ENCODE measurements at places on chromosomes 2 and 18.

- DNase-seq = no peak
These were observed 20.5 kb upstream of the BCL2L11 start for GRCh38 chr2:111100087-111100764.

GRCh38 chr2:147355706-147356105, 489.1 kb upstream of the ACVR2A start:
- DNase-seq = no peak

GRCh38 chr2:202639231-202639630, 4.5 kb downstream of the FAM117B start:
- no peak for DNase-seq

GRCh38 chr2:178499640-178500039, 19.4 kb downstream of the PLEKHA3 start:
- DNase-seq = no peak

DNA sequence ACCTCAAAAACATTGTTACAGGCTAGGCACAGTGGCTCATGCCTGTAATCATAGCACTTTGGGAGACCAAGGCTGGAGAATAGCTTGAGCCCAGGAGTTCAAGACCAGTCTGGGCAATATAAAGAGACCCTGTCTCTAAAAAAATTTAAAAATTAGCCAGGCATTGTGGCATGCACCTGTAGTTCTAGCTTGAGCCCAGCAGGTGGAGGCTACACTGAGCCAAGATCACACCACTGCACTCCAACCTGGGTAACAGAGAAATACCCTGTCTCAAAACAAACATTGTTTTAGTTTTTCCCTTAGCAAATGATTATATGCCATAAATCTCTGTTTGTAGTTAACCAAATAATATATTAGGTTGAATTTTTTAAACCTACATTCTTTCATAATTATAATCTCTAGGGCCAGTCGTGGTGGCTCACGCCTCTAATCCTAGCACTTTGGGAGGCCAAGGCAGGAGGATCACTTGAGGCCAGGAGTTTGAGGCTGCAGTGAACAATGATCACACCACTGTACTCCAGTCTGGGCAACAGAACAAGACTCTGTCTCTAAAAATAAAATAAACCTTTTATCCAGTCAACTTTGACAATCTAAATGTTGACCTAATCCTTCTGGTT, 13.3 kb upstream of the CYP20A1 start:
- DNase-seq = peak; percentile 35

GRCh38 chr2:143885461-143885860, 634.5 kb downstream of the ZEB2 start:
- DNase-seq = no peak

DNA sequence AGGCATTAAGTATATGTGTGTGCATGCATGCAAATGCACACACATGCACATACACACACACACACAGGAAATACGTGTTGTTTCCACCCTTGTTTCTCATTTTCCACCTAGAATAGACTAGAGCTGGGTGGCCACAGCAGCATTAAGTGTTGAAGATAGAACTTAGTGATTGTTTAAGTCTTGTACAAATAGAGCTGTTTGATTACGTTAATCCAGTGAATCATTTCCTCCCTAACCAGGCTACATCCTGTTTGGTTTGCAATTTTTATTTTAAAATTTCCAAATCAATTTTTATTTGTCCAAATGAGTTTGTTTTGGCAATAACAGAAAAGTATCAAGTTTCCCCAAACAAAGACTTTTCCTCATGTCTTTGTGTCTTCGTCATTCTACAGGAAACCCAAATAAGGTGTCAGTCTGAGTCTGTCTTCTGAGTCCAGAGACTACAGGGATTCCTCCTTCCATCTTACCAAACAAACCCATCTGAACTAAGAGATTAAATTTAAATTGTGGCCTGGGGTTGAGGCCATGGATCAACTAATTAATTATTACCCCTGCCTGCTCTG, 74.6 kb upstream of the GALNT5 start:
- no peak for DNase-seq

GRCh38 chr2:229252996-229253395, 18.1 kb downstream of the PID1 start:
- no peak for DNase-seq

DNA sequence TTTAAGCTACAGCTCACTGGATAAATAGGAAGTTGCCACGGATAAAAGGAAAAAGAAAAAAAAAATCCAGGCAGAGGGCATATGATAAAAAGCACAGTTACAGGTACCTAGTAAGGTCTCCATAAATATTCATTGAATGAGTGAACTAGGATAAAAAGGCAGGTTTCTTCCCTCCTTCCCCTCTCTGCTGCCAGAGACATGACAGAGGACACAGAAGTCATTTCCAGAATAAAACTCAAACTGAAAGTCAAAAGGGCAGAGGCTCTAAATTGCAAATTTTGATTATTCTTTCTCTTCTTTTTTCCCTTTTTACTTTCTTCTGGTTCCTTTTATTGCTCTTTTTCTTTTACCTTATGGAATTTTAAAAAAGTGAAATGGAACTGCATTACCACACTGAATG, 7.7 kb downstream of the CD302 start:
- DNase-seq = no peak

DNA sequence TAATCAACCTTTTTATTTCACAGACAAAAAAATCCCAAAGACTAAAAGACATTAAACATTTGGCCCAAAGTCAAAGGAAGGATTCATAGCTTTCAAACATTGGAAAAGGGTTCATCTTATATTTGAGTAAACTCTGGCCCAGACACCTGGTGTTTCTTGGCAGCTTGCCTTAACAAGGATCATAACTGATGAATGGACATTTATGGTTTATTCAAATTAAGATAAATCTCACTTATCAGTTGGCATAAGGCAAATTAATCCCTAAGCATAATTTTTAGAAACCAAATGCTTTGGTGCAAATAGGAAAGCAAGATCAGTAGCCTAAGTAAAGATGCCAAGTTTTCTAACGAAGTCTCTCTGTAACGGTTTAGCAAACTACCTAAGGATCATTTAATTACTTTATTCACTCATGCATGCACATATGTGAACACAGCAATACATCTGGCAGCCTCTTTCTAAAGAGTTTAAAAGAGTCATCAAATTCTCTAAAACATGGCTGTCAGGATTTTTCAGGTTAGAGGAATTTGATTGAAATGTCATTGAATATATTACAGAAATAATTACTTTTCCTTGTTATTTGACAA, 323.4 kb upstream of the RBMS1 start:
- no peak for DNase-seq

Measured in stimulated activated CD4-positive, alpha-beta T cell treated with anti-CD3 and anti-CD28 coated beads, Interleukin-2, amount 100 ng/mL, for 24 hours (primary cell).